ENCODE measurements at places on chromosomes 3 and 15.

GRCh38 chr3:60967141-60967540, 284.1 kb downstream of the FHIT start:
- no peak for DNase-seq

DNA sequence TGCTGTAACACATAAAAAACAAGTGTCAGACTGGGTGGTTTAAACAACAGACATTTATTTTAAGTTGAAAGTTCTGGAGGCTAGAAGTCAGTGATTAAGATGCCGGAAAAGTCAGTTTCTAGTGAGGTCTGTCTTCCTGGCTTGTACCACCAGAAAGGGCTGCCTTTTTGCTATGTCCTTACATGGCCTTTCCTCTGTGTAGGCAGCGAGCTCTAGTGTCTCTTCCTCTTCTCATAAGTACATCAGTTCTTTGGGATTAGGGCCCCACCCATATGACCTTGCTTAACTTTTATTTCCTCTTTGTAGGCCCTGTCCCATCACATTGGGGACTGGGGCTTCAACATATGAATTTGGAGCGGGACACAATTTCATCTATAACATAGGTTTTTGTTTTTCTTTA, 128.0 kb downstream of the BBX start:
- DNase-seq: no peak

GRCh38 chr3:128555098-128555825, 62.3 kb upstream of the GATA2 start:
- no peak for DNase-seq

GRCh38 chr15:101672298-101672697, 20.1 kb upstream of the TM2D3 start:
- DNase-seq: no peak

DNA sequence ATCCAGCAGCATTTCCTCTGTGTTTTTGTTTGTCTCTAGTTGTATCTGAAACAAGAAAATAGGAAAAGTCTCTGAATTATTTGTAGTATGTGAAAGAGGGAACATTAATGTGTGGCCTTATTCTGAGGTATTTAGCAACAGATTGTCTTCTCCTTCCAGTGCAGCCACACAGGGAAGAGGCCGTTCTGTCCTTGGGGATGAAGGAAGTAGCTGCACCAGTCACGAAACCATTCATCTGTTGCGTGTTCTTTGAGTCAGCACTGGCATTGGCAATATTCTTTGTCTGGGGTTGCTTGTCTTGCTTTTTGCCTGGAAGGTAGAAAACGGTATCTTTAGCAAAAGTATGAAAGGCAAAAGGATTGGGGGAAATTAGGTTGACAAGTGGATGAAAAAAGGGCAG, 91.6 kb downstream of the CDIN1 start:
- DNase-seq: no peak

- DNase-seq: no peak
These were observed 362.7 kb upstream of the CFAP20DC start for GRCh38 chr3:59412516-59412915.

DNA sequence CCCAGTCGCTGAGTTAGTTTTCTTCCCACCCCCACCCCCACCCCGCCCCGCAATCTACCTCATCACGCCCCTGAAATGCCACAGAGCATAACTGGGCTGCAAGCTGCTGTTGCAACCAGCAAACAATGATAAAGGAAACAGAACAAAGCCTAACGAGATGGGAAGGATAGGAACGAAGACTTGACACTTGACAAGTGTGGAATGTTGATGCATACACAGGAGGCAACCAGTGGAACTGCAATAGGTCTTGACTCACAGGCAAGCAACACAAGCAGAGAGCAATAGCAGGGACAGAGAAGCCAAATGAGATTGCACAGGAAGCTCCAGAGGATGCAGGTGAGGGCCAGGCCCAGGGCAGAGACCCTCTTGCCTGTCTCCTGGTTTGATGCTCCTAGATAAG, 225.9 kb downstream of the IGSF11 start:
- DNase-seq: no peak

DNA sequence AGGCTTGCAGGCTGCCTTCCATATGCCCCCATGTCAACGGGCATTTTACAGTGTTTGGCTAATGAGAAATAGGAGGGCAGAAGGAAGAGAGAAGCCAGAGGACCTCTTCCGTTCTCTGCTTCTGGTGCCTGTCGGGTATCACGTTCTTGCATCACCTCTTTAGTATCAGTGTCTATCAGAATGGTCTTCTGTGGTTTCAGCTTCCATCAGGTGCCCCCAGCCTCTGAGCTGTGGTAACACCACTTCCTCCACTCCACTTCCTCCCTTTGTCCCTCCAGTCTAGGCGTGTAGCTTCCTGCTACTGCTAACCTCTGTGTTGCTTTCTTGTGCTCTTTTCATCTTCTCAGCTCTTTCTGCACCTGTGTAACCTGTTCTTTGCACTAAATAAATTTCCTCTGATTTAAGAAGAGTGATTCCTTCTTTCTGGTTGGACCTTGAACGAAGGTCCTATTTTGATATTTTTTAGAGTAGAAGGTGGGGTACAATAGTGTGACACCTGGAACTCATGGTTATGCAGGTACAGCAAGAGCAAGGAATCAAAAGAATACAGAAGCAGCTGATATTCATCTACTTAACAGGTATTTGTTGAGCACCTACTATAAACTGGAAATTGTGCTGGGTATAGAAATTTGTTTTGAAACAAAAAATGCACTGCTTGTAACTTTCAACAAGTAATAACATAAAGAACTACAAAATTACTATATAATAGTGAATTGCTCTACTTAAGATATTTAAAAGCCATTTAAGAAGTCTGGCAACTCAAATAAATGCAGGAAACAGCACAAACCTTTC, 27.4 kb upstream of the FOXB1 start:
- DNase-seq: no peak

- DNase-seq: no peak
These were observed 44.5 kb downstream of the CMSS1 start for GRCh38 chr3:99862208-99862607.

DNA sequence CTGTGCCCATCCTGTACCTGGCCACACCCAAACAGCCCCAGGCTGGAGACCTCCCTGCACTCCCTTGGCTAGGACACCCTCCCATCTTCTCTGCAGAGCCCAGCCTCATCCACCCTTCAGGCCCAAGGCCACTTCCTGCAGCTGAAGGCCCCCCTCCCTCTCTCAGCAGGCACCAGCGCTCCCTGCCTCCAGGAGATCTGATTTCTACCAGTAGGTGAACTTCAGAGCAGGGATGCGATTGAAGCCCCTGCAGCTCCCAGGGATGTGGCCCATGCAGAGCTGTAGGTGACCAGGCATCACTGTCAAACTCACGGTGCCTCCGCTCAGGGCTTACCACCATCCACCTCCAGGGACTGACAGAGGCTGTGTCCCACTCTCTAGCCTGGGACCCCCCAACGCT, 96.3 kb downstream of the NUP210 start:
- no peak for DNase-seq

- DNase-seq: no peak
These were observed 17.3 kb downstream of the KPNA1 start for GRCh38 chr3:122497425-122497824.

- DNase-seq: no peak
These were observed 24.3 kb upstream of the IMPDH2 start for GRCh38 chr3:49053543-49053942.

- DNase-seq: no peak
These were observed 9.1 kb downstream of the ZNF280D start for GRCh38 chr15:56724232-56724631.

GRCh38 chr3:56724676-56725075, 41.6 kb upstream of the TASOR start:
- DNase-seq: no peak

GRCh38 chr3:155835341-155836071, 18.7 kb downstream of the SLC33A1 start:
- DNase-seq: no peak

DNA sequence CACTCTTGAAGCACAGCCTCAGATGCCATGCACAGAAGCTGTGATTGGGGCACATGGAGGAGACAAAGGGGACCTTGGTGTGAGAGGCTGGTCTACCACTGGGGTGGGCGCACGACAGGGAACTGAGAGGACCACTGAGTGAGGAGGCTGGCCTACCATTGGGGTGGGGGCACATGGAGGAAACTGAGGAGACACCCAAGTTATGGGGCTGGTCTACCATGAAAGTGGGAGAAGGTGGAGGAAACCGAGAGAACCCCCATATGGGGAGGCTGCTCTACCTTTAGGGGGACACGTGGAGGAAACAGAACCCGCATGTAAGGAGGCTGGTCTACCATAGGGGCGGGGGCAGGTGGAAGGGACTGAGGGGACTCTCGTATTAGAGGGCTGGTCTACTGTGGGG, 153.4 kb downstream of the FBLN2 start:
- DNase-seq: no peak

- DNase-seq: no peak
These were observed 153.0 kb downstream of the SMAD6 start for GRCh38 chr15:66855041-66855440.

DNA sequence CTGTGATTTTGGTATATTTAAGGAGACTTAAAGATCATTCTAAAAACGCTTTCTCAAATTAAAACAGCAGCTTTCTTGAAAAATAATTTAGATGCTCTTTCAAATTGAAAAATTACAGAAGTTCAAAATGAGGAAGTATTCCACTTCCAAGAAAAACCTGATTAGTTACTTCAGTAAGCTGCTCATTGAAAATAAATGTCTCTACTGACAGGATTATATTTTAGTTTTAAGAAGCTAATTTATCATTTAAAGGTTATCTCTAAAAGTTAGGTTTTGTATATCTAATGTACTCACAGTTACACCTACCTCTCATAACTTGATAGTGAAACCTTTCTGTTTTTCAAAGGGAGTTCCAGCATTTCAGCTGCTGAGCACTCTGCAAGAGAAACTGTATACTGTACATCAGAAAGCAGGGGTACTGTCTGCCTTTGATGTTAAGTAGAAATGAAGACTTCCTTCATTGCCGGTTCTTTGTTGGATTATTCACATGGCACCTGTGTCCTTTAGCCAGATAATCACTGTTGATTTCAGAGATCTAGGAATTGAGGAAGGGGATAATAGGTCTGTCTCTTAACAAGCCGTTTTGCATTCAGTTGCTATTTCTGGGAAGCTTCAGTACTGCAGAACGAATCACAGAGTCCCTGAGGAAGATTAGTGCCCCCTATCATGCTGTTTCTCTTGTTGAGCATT, 161.6 kb downstream of the TCF12 start:
- DNase-seq: no peak

- no peak for DNase-seq
These were observed 36.8 kb upstream of the NEO1 start for GRCh38 chr15:73015493-73015892.

GRCh38 chr3:66348704-66349103, 127.9 kb downstream of the SLC25A26 start:
- no peak for DNase-seq

DNA sequence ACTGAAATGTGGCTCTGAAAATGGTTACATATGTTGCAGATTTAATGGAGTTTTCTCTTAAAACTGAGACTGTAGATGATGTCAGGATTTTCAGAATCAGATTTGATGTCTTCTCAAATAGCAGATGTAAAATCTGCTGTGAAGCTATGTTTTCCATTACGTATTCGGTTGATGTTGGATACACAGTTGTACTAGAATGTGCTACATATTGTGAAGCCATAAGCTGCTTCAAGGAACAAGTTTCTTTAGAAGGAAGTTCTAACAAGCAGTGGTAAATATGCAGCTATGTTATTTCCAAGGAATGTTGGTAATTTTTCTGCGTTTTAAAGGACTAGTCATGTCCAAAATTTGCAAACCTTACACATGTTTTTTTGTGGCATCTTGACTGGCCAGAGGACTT, 197.7 kb downstream of the RBMS3 start:
- no peak for DNase-seq

DNA sequence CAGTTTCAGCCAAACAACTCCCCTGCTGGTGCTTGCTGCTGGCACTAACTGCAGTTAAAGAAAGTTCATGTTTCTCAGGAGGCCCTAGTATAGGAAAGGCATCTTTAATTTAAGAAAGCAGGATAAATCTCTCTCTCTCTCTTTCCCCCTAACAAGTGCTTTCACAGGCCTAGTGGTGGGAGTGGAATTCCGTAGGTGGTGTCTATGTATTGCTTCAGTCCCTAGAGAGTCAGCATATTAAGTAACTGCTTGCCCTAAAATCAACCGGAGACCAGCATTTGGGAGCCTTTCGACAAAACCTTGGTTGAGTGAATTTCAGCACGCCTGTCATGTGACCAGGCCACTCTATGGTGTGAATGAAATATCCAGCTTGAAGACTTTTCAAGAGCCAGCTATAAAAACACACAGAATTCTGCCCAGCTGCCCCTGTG, 169.2 kb upstream of the TGFBR2 start:
- no peak for DNase-seq

DNA sequence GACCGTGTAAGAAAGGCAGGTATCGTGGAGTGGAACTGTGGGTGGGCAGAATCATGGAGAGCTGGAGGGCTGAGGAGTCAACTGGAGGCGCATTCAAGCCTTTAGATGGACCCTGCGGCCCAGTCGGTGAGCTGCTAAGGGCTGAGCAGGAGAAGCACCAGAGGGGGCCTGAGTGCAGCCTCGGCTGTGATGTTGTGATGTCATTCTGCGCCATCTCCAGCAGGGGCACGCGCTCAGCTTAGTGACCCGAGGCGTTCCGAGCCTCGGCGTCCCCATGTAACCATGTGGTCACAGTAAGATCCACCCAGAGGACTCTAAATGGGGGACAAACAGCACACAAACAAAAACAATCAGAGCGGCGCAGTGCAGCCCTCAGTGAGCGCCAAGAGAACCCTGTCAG, 76.8 kb downstream of the VGLL4 start:
- DNase-seq: no peak

GRCh38 chr3:19920401-19921080, 13.5 kb downstream of the EFHB start:
- no peak for DNase-seq

DNA sequence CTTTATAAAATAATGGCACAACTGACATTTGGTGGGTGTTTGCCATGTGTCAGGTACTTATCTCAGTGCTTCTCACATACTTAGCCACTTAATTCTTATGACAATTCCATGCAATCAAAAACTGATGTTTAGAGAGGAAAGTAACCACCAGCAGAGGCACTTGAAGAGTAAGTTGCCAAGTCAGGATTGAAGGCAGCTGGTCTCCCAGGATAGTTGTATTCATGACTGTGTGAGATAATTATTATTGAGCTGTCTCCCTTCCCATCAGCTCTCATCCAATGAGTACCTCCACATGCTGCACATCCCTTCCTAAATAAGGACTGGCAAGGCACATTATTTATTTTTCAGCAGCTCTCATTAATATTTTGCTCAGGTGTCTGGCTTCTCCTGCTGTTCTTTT, 4.8 kb downstream of the VEPH1 start:
- DNase-seq: no peak

DNA sequence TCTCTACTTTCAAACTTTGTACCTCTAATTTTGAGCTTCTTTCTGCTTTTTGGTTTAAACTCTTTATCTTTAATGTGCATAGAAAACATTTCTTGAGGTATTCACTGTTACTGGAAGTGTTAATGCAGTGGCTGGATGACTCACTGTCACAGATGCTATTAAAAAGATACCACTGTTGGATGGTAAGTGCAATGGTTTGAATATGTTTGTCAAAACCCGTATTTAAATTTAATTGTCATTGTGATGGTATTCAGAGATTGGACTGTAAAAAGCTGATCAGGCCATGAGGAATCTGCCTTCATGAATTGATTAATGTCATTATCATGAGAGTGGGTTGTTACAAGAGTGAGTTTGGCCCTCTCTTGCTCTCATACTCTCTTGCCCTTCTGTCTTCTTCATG, 70.6 kb downstream of the AP4E1 start:
- DNase-seq: no peak

GRCh38 chr3:23809840-23810342, 4.1 kb downstream of the UBE2E1 start:
- DNase-seq: no peak
